ENCODE measurements at places on chromosomes 11 and 22.
A peak's percentile ranks its signal among the peaks of the same experiment; 100 is the strongest.

GRCh38 chr11:128766591-128767081, 72.8 kb downstream of the FLI1 start:
- DNase-seq = no peak

- no peak for DNase-seq
These were observed 48.4 kb upstream of the SCUBE2 start for GRCh38 chr11:9139628-9140357.

- no peak for DNase-seq
These were observed 6.5 kb upstream of the CSTPP1 start for GRCh38 chr11:46930089-46930488.

- peak; percentile 22 for DNase-seq
These were observed 15.8 kb downstream of the BLID start for GRCh38 chr11:122100037-122100755.

DNA sequence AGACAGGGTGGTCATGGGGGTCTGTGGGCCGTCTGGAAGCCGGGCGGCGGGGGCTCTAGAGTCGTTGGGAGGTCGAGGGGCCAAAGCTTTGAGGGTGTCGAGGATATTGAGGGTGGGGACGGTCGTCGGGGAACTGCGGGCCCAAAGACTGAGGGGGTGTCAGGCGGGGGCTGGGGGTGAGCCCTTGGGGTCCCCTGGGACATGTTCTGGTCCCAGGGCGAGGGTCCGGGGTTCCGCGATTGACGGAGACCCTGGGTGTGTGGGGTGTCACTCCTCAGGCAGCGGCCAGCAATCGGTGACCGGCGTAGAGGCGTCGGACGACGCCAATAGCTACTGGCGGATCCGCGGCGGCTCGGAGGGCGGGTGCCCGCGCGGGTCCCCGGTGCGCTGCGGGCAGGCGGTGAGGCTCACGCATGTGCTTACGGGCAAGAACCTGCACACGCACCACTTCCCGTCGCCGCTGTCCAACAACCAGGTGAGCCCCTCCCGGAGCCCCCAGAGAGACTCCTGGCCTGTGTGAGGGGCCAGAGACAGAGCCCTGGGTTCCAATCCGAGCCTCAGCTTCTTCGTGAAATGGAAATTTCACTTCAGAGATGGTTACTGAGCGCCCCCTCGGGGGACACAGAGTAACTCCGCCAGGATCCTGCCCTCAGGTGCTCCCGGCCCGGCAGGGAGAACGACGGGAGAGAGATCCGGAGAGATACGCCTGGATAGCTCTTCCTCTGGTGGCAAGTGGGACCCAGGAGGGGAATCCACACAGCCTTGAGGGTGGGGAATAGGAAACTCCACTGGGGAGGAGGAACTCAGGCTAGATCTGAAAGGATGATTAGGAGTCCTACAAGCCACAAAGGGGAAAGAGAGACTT, 714 bp downstream of the SDF2L1 start:
- peak; percentile 78 for DNase-seq

DNA sequence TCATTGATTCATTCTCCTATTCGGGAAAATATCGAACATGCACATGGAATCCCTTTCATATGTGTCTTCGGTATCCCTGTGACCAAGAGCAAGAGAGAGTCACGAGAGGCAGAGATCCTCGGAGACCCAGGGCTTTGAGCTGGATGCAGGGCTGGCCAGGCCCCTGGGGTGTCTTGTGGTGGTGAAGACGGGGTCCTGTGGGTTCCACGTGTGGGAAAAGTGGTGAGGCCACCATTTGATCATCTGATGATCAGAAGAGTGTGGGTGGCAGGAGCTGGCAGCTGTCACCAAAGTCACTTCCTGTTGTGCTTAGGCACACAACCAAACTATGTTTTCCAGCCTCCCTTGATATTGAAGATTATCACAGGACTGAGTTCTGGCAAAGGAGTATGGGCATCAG, 94.0 kb downstream of the BRD1 start:
- DNase-seq = no peak

GRCh38 chr11:46134540-46134939, 13.3 kb upstream of the PHF21A start:
- no peak for DNase-seq

GRCh38 chr22:20155330-20156041, 4.6 kb upstream of the CCDC188 start:
- DNase-seq = peak; percentile 28

GRCh38 chr11:128692753-128693415, 988 bp upstream of the FLI1 start:
- no peak for DNase-seq

DNA sequence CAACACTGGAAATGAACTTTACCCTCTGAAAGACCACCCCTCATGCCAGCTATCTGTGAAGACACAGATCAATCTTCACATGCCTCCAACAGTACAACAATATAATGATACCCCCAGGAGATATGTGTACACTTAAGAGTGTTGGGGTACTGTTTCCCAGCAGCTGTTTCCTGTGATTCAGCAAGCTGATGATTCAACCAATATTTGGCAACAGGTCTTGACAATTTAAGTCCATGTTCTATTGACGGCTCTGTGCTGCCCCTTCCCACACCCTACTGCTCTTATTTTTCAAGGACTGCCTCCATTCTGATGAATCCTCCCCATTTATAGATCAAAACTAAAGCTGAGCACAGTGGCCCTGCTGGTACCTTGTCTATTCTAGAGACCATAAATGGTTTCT, 6.6 kb downstream of the SNX19 start:
- DNase-seq = no peak

- no peak for DNase-seq
These were observed 27.2 kb downstream of the STIM1 start for GRCh38 chr11:3882655-3883054.

DNA sequence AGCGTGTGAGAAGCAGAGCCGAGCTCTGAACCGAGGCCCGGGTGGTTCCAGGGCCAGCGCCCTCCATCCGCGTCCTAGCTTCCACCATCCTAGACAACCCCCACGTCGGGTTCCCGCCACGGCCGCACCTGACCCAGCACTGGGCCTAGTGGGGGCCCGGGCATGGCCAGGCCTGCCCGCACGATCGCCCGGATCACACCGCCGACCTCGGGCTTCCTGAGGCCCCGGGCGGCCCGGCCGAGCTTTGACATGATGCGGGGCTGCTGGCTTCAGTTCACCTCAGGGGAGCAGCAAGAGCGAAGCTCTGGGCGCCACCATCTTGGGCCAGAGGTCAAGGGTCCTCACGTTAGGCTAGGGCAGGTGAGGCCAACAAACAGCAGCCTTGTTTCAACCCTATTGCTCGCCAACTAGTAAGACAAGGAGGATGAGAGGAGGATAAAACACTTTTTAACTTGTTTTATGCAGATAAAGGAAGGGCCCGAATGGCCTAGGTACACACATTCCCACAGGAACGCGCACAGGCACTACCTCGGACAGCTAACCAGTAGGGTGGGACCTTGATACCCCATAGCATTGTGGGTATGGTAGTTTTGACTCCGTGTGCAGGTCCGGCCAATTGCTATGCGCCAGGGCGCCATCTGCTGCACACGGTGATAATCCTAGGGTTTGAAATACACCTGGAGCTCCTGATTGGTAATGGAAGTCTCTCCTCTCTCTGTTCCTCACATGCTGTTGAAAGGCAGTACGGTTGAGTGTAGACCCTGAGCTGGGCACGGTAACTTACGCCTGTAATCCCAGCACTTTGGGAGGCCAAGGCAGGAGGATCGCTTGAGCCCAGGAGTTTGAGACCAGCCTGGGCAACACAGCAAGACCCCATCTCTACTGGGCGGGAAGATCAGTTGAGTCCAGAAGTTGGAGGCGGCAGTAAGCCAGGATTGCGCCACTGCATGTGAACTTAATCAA, at the start of gene MRPL11:
TSS of gene MRPL11 (minus strand) at position 345 of the 963 bp plus-strand sequence. CDS start at position 251, 94 bp downstream.
- DNase-seq = peak; percentile 96

DNA sequence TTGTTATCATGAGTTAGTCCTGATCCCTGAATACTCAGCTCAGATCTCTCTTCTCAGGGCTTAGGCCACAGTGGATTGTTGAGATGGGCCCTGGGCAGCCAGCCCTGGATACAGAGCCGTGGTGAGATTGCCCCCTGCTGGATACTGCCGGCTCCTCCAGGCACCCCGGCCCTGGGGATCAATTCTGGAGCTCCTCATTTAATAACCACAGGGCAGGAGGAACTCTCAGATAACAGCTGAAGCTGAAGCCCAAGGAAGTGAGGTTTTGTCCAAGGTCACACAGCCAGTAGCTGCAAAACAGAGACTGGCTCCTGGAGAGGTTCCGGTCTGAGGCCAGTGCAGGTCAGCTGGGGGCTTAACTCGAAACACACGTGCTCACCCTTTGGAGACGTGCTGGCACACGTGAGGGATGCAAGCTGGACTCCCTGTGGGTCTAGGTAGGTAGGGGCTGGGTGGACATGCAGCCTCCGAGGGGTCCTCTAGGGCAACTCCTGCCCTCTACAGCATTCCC, 16.0 kb downstream of the USH1C start:
- peak; percentile 48 for DNase-seq

DNA sequence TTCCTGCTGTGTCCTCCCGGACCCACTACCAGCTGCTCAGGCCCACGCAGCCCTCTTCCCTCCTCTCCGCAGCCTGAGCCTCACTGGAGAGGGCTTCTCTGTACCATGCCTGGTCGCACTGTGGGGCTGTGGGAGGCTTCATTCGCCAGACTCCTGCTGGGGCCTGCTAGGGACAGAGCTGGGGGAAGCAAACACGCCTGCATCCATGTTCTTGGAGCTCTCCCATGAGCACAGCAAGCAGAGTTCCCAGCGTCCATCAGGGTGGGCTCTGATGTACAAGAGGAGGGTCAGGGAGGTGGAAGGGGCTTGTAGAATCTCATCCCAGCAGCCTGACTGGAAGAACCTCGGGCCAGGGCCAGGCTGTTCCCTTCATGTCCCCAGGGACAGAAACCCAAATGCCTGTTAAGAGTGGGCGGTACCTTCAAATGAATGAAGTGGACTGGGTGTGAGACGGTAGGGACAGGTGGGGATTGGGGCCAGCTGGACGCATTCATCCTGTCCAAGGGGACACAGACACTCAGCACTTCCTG, 59.9 kb downstream of the MPPED1 start:
- DNase-seq = no peak

DNA sequence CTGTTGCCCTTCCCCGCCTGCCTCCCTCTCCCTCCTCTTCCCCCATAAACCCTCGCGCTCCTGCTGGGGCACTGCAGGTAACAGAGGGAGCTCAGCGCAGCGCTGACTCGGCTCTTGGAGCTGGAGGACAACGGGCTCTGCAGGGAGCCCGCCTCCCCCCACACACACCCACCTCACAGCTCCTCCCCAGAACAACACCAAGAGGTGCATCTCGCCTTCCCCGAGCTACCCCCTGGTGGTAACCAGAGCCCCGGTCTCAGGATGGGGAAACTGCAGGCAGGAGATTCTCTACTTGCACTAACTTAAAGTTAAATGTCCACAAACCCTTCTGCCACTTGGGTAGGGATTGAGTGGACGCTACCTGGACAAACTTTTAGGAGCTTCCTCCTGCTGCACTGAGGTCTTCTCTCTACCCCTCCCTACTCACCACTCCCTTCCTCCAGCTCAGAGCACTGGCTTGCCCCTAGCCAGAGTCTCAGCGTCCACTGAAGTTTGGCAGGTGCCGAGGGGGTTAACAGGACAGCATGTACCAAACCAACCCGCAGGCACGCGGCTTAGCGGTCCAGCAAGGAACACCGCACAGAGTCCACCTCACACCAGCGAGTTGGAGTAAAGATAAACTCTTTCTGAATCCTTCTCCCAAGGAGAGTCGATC, 4.0 kb upstream of the SCN4B start:
- DNase-seq = no peak

DNA sequence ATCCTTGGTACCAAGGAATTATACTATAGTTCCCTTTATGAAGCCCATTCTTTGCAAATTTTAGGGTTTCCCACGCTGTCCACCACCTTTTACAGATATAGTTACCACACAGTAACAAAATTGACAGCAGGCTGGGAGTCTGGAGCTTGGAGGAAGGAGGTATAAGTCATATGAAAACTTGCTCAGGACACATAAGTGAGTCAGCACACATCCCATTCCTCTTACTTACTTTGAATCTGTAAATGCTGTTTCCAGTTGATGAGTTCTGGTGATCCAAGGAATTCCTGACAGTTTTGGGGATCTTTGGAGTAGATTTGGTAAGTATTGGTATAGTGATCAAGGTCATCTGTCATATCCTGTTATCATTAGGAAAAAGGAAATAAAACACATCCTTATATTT, 19.2 kb downstream of the GLYAT start:
- no peak for DNase-seq

GRCh38 chr22:49420651-49421050, 407.0 kb downstream of the BRD1 start:
- no peak for DNase-seq

GRCh38 chr22:23684026-23684425, 6.8 kb upstream of the RGL4 start:
- DNase-seq = no peak

- no peak for DNase-seq
These were observed 885.8 kb downstream of the KCNA4 start for GRCh38 chr11:29131055-29131454.

DNA sequence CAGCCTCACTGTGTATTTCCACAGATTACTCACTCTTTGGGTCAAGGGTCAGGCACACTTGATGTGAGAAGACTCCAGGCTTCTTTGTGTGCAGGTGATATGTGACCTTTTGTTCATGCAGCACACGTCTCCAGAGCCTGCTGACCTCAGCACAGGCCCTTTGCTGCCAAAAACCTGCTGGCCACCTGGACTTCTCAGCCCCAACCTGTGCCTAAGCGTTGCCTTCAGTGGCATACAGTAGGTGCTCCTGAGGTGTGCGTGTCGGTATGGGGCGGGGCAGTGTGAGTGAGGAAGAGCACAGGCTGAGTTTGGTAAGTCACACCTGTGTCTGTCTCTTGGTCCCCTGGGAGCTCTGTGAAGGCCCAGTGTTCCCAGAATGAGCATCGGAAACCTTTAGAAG, 58.1 kb downstream of the WNT11 start:
- DNase-seq = peak; percentile 71

DNA sequence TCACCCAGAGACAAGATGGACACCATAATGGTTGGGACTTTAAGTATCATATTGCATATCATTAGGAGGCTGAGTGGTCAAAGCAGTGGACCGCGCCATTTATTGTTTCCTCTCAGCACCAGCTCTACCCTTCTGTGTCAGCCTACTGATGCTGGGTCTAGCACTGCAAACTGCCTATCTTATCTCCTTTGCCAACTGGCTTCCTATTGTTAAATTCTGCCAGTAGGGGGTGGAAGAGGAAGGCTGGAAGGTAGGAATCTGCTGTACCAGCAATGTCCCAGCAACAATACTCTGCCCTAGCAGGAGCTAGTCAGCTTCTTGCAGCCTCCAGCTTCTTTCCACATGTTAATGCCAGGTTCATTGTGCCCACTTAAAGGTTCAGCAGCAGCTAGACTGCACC, 367.1 kb upstream of the PDGFD start:
- DNase-seq = no peak

DNA sequence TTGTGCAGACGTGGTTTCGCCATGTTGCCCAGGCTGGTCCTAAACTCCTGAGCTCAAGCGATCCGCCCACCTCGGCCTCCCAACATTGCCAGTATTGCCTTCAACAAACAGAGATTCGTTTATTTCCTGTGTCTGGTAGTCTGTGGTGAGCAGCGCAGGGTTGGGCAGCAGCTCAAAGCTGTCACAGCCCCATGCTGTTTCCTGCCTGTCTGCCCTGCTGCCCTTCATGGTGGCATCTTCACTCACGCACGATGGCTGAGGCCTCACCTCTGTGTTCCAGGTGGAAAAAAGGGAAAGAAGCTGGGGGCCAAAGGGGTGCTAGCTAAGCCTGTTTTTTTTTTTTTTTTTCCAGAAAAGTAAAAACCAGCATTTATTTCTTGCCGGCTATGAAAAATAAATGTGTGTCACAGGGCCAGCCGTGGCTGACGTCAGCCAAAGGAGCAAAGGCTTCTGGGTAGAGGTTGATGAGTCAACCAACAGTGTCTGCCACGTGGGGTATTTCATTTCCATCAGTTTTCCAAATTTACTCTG, 28.8 kb downstream of the TBC1D22A start:
- DNase-seq = no peak

- DNase-seq = no peak
These were observed 44.0 kb downstream of the MYO7A start for GRCh38 chr11:77171885-77172665.

Data from colonic mucosa (tissue), 4 donors.